ENCODE measurements at places on chromosomes 12 and 14.

DNA sequence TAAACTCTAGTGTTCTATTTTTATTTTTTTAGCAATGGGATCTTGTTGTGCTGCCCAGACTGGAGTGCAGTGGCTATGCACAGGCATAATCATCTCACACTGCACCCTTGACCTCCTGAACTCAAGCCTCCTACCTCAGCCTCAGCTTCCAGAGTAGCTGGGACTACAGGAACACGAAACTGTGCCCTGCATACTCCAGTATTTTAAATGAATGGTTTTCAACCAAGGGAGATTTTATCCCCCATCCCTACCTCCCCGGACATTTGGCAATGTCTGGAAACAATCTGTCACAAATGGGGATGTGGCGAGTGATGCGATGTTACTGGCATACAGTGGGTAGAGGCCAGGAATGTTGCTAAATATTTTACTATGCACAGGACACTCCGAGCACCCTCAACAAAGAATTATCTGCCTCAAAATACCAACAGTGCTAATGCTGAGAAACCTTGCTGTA lies 2.1 kb downstream of the CBX5 start:
- no peak for DNase-seq

DNA sequence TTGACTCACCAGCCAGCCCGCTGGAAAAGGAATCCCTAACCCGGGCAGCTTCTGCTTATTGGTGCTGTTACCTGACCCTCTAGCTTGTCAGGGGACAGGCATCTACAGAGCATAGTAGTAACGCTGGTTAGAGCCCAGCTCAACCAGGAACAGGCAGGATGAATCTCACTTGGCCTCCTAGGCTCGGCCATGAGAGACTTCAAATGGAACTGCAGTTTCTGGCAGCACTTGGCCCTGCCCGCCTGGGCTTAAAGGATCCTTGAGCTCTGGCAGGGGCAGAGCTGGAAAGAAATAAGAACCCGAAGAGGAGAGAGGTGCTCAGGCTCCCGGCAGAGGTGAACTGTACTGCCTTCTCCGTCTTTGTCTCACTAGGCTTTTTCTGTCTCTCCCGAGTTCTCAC lies 2.3 kb upstream of the LHX5 start:
- no peak for DNase-seq

DNA sequence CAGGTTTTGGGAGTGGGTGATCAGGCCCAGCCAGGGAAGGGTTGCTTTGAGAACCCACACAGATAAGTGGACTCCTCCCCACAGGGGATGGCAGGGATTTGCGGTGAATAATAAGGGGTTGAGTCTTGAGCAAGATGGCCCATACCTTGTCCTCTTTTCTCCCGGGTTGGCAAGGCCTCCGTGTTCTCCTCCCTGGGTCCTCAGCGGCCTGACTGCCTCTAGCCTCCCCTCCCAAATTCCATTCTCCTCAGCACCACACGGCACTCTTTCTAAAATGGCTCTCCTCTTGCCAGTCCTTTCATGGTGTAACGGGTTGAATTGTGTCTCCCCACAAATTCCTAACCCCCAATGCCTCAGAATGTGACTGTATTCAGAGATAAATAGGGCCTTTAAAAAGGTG lies 70.0 kb downstream of the CHST11 start:
- DNase-seq, result no peak

- DNase-seq, result no peak
Observed at GRCh38 chr12:47561746-47562145, 144.1 kb downstream of the RPAP3 start.

DNA sequence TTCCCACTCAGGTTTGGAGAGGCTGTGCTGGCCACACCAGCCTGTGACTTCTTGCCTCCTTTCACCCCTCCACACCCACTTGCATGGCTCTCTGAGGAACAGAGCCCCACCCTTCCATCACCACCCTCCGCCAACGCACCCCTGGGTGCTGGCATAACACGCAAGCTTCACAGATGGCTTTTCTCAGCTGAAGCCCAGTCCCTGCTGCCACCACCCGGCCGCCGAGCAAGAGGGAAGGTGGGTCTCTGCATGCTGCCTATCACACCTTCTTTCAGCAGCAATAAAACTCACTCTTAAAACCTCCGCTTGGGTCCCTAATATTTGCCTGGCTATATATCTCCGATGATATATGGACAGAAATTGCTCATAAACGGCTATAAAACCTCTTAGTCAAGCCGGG lies 41.6 kb downstream of the SMUG1 start:
- DNase-seq, result no peak

DNA sequence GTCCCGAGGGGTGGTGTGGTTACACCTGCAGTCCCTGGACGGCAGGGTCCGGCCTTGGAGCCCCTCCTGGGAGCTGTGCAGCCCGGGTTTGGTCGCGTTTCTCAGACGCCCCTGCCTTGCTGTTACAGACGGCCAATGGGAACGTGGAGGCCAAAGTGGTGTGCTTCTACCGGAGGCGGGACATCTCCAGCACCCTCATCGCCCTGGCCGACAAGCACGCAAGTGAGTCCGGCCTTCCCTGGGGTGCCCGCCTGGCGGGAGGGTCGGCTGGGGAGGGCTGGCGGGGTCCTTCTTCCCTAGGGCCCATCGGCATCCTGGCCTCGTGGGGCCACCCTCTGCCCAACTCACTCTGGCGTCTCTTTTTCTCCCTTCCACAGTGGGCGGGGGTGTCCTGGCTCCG lies 25.7 kb downstream of the MTA1 start:
- no peak for DNase-seq

DNA sequence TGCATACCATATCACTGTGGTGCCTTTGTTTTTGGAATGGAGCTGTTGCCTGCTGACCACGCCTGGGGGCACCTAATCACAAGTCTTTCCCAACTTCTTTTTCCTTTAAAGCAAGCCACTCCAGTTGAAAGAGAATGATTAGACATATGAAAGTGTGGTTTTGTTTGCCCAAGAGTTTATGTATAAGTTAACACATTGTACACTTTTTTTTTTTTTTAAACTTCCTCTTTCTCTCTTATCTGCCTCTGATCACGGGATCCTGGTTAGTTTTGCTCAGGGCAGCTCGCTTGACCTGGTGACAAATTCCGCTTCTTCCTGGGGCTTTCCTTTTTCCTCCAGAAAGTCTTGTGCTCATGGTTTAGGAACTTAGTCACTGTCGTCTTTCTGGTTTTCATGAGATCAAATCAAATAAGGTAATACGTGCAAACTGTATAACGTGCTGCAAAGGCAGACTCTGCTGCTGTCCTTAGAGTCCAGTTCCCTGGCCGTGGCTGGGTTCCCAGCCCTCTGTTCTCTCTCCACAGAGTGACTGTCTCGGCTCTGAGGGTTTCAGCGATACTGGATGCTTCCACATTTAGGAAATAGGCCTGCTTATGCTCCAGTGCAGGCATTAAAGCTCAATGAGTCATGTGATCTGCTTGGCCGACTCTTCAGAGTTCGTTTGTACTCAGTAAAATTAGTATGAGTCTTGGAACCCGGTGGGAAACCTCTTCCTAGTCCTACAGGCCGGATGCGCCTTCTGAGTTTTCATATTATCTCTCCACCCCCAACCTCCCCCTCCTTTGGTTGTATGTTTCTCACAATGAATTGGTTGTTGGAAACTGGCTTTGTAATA lies 15.2 kb downstream of the RASSF3 start:
- no peak for DNase-seq

GRCh38 chr12:553216-554000 lies 93.7 kb downstream of the B4GALNT3 start:
- no peak for DNase-seq

DNA sequence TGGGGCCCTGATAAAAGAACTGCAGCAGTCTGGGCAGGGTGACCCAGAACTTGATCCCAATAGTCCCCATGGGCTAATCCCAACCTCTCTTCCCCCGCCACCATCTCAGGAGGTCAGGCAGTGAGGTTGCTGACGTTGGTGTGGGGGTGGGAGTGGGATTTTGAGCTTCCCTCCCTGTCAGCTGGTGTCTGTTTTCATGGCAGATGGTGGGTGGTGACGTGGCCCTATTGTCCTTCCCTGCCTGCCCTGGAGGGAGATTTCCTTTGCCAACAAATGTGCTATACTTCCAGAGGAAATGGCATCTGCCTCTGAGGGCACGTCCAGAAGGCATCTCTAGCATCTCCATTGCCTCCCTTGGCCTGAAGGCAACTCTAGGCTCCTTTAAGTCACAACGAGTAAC lies 37.7 kb downstream of the NEUROD4 start:
- no peak for DNase-seq

All from GM13976 (cell line).